Activated CD4-positive, alpha-beta memory T cell treated with anti-CD3 and anti-CD28 coated beads, Interleukin-2, amount 10 ng/mL, durations not matched to agents 7 days and 5 days (primary cell): ENCODE measurements at places on chromosomes 6 and 20. TPM values are rescaled to one million over a fixed set of nuclear protein-coding genes. Genes with fewer than 3 reads are reported as not detected.

AURKA gene
- total RNA-seq, result 91.9 TPM

C20orf202 gene
- total RNA-seq, result not detected

PABPC1L gene
- total RNA-seq, result 58.9 TPM

BTBD3 gene
- total RNA-seq, result 1.2 TPM

EFCAB8 gene
- 0.25 TPM for total RNA-seq

TSBP1 gene
- not detected for total RNA-seq

- peaks cover 10% of the 10 kb centered on the region for H3K36me3 ChIP-seq
- no peak overlapping the region for H3K27ac ChIP-seq
- no peak overlapping the region for H3K4me3 ChIP-seq
- peaks cover 15% of the 10 kb centered on the region for H3K4me1 ChIP-seq
- no peaks in the 10 kb centered on the region for H3K27me3 ChIP-seq
Measured at GRCh38 chr6:134873500-134874388, 76.2 kb downstream of the ALDH8A1 start.

DNA sequence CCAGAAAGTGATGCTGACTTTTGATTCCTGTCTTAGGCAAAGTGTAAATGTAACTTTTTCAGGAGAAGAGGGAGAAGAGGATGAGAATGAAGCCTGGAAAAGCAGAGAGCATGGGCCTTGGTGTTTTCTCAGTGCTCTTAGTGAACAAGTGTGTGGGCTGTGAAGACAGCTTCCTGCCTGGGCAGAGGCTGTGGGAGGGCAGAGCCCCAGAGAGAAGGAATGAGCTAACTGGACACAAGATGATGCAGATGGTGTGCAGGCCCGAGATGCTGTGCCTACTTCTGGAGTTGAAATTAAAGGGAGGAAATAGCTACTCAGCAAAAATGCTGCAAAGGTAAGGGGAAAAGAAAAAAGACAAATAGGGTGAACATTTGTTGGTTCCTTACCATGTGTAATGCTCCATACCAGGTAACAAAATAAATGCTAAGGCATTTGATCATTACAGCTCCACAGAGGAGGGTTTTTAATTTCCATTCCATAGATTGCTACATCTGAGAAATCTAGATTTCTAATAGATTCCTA lies 87.0 kb upstream of the CEP162 start:
- H3K36me3 ChIP-seq, result no peaks in the 10 kb centered on the region
- no peak overlapping the region for H3K4me3 ChIP-seq
- no peak overlapping the region for H3K27ac ChIP-seq
- DNase-seq, result no peak
- H3K27me3 ChIP-seq, result no peaks in the 10 kb centered on the region
